NCI-H1417 treated with DMSO at 0.1 percent for 48 hours (cell line): ENCODE measurements at places on chromosomes 11 and 22.

GRCh38 chr11:124050748-124051147 is 9.6 kb upstream of the OR10G7 start:
- no peak for DNase-seq

GRCh38 chr11:33779849-33780528 is 5.7 kb upstream of the FBXO3 start:
- no peak for DNase-seq

DNA sequence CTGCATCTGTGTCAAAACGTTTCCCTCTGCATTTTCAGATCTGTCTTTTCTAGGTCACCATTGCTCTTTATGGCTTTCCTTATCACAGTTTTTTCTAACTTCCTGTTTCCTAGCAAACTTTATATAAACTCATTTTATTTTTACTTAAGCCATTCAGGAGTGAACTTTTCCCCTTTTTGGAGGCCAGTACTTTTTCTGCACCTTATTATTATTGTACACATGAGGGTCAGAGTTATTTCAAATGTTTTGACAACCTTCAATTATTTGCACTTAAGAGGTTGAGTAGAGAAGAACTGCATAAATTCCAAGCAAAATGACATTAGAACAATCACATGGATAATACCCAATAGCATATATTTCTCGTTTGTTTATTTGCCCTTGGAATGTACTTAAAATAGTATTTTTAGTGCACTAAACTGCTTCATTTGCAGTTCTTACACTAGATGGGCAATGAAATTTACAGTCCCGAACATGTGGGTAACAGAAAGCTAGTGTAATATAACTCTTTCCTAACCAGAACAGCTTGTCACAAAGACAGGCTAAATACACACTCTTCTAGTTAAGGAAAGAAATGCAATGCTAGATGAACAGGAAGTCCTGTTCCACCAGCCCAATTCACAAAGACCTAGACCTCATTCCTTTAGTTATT is 79.5 kb downstream of the UBASH3B start:
- DNase-seq: no peak

- no peak for DNase-seq
Observed at GRCh38 chr11:31417357-31417756, 47.7 kb downstream of the DNAJC24 start.

GRCh38 chr22:31223786-31224191 is 11.7 kb downstream of the LIMK2 start:
- DNase-seq: no peak

DNA sequence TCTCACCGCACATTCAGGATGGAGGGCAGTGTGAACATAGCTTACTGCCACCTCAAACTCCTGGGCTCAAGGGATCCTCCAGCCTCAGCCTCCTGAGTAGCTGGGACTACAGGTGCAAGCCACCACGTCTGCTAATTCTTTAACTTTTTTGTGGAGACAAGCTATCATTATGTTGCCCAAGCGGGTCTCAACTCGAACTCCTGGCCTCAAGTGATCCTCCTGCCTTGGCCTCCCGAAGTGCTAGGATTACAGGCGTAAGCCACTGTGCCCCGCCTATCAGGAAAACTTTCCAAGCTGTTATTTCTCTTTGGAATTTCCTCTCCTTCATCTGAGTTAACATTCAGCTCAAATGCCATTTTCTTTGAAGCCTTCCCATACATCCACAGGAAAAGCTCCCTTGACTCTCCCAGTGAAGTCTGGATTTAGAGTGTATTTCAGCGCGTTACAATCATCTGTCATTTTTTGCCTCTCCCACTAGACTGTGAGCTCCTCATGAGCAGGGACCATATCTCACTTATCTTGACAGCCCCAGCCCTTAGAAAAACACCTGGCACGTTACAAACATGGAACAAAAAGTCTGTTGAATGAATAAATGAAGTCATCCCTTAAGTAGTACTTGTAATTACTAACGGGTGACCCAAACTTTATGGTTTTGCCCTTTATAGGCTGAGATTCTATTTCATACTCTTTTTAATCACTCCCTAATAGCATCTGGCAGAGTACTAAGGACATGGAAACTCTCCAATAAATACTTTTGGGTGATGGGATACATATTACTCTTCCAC is 2.2 kb downstream of the MRTFA start:
- no peak for DNase-seq

DNA sequence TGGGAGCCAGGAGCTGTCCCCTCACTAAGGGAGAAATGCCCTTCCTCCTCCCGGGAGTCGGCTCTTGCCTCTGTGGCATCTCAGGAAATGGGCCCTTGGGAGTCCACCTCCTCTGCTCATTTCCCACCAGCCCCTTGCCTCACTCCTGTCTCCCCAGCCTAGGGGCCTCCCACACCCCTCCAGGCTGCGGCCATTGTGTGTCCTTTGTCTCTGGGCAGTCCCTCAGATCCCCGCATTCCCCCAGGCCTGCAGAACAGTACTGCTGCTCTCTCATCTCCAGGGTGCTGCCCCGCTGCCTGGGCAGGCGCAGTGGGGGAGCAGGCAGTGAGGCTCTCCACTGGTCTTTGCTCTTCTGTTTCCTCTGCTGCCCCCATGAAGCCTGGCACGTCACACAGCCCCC is 25.0 kb downstream of the ADA2 start:
- no peak for DNase-seq

DNA sequence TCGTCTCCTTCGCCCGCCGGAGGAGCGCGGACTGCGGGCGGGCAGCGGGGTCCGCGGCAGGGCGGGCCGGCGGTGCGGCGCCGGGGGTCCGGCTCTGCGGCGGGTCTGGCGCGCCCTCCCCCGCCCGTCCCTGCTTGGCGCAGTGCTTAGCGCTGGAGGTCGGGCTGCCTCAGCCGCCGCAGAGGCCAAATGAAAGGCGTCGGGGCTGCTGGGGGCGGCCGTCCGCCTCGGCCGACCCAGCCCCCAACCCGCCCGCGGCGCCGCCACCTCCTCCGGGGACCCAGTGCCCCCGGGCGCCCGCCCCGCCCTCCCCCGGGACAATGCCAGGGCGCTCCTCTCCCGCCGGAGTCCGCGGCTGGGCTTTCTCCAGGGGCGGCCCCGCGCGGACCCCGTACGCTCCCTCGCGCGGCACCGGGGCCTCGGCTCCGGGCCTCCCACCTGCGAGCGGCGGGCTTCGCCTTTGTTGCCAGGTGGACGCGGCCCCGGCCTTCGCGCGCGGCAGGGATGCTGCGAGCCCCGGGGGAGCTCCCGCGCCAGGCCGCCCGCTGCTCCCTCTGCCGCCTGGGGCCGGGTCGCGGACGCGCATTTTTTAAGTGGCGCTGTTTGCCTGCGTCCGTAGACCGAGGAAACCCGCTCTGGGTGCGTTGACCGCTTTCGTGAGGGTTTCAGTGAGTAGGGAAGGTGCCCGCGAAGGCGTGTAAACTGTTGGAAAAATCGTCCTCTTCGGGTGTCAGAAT is 583 bp downstream of the APLP2 start:
- no peak for DNase-seq

- DNase-seq: no peak
Observed at GRCh38 chr22:29806196-29806595, 31.9 kb downstream of the ASCC2 start.

- DNase-seq: no peak
Observed at GRCh38 chr11:12962306-12962705, 46.8 kb upstream of the RASSF10 start.

DNA sequence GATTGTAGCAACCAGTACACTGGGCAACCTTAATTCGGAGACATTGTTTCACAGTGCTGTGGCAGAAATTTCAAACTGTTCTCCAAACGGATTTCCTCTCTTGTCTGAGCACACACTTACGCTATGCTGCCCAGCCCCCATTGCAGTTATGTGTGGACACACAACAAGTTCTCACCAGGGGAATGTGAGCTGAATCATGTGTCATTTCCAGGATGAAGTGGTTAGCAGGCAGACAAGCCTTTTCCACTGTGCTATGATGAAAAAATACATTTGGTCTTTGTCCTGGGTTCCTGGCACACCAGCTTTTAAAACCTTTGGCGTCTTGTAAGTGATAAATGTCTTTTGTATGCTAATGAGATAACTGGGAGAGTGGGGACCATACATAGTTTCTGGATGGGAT is 46.9 kb upstream of the SYT9 start:
- DNase-seq: no peak
